ENCODE measurements at places on chromosomes 4 and X.

GRCh38 chr4:104964410-104965175 is 182.1 kb upstream of the TET2 start:
- no peaks in the 10 kb centered on the region for H3K4me1 ChIP-seq
- no peak overlapping the region for H3K27ac ChIP-seq
- no peaks in the 10 kb centered on the region for H3K27me3 ChIP-seq
- no peaks in the 10 kb centered on the region for H3K36me3 ChIP-seq

GRCh38 chrX:15998350-15998749 is 125.0 kb upstream of the GRPR start:
- H3K36me3 ChIP-seq, result no peaks in the 10 kb centered on the region
- no peaks in the 10 kb centered on the region for H3K27me3 ChIP-seq
- H3K27ac ChIP-seq, result no peak overlapping the region
- DNase-seq, result no peak
- H3K4me3 ChIP-seq, result no peak overlapping the region

DNA sequence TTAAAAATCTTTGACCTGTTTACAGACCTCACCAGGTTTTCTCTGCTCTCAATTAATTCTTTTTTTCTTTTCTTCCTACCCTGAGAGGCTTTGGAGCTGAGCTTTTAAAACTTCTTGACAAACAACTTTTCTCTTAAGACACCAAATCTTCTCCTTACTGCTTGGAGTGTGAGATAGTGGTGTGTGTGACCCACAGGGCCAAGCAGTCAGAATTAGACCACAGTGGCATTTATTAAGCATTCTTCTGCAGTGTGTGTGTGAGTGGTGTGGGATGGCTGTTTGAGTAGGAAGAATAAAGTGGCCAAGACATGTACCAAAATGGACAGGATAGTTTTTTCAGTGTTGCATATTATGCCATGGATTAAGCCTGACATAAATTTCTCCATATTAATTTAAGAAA is 665.1 kb downstream of the RAPGEF2 start:
- H3K36me3 ChIP-seq, result no peaks in the 10 kb centered on the region
- no peaks in the 10 kb centered on the region for H3K4me1 ChIP-seq
- no peak overlapping the region for H3K27ac ChIP-seq

GRCh38 chrX:36414056-36414455 is 494.5 kb downstream of the CFAP47 start:
- H3K27me3 ChIP-seq, result no peaks in the 10 kb centered on the region
- DNase-seq, result no peak
- H3K4me3 ChIP-seq, result no peak overlapping the region
- H3K36me3 ChIP-seq, result peaks cover 4% of the 10 kb centered on the region
- H3K27ac ChIP-seq, result no peak overlapping the region
